ENCODE measurements at places on chromosomes 12 and 14. TPM values are rescaled to one million over a fixed set of nuclear protein-coding genes. Genes with fewer than 3 reads are reported as not detected.
A peak's percentile ranks its signal among the peaks of the same experiment; 100 is the strongest.

DNA sequence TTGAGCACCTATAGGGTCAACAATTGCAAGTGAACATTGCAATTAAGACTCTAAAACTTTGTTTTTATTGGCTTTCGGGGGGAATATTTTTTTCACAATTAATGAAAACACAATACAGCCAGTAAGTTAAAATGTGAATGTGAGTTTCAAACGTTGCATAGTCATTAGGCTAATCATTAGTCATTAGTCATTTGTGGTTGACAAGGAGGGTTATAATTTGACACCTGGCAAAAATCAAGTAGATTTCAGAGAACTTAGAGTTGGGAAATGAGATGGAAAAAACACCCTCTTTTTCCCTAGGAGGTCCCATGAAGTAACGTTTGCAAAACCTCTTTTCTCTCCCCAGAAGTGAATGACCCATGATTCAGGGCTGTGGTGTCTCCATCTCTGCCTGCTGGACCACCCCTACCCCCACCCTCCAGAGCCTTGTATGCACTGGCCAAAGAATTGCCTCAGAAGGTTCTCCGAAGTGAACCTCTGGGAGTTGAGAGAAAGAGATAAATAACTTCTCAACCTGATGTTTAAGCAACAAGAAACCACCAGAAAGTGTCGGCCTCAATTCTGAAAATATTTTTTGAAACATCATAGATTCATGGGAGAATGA lies 196.3 kb downstream of the PAX9 start:
- H3K4me3 ChIP-seq = no peak overlapping the region
- no peaks in the 10 kb centered on the region for H3K36me3 ChIP-seq
- H3K27me3 ChIP-seq = no peaks in the 10 kb centered on the region
- no peak overlapping the region for H3K27ac ChIP-seq

GRCh38 chr12:11631288-11631687 lies 18.2 kb upstream of the ETV6 start:
- DNase-seq = no peak
- peaks cover 9% of the 10 kb centered on the region for H3K4me1 ChIP-seq
- no peaks in the 10 kb centered on the region for H3K36me3 ChIP-seq
- no peak overlapping the region for H3K27ac ChIP-seq
- no peak overlapping the region for H3K4me3 ChIP-seq

- peak overlapping the region; percentile 12 for H3K4me3 ChIP-seq
- peak; percentile 69 for DNase-seq
- H3K36me3 ChIP-seq = no peaks in the 10 kb centered on the region
- no peaks in the 10 kb centered on the region for H3K27me3 ChIP-seq
- H3K4me1 ChIP-seq = peaks cover 29% of the 10 kb centered on the region
These were observed 4.5 kb downstream of the TMED8 start for GRCh38 chr14:77372304-77372841.

DNA sequence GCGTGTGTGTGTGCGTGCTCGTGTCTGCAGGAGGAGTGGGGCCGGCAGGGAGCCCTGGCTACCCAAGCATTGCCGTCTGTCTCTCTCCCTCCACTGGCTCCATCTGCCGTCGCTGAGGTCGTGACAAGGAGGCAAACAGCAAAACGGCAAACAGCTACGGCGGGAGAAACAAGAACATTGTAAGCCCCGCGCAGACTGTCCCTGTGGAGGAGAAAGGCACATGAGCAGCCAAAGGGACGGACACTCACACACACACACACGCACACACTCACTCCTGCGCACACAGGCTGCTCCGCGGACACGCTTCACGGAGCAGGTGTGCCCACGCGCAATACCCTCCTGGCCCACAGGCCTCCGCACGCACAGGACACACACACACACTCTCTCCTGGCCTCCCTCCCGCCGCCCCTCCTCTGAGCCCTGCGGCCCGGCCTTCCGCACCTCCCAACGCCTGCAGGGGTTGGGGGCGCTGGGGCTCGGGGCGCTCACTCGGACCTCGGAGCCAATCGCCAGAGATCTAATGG lies 905 bp downstream of the CISTR start:
- H3K36me3 ChIP-seq = no peaks in the 10 kb centered on the region
- H3K4me1 ChIP-seq = peaks cover 57% of the 10 kb centered on the region
- peak overlapping the region; percentile 67 for H3K4me3 ChIP-seq
- peak; percentile 67 for DNase-seq

GRCh38 chr14:89926694-89927093 lies 27.8 kb downstream of the EFCAB11 start:
- no peak overlapping the region for H3K4me3 ChIP-seq
- no peak for DNase-seq
- no peaks in the 10 kb centered on the region for H3K4me1 ChIP-seq
- H3K36me3 ChIP-seq = no peaks in the 10 kb centered on the region
- H3K27ac ChIP-seq = no peak overlapping the region

DNA sequence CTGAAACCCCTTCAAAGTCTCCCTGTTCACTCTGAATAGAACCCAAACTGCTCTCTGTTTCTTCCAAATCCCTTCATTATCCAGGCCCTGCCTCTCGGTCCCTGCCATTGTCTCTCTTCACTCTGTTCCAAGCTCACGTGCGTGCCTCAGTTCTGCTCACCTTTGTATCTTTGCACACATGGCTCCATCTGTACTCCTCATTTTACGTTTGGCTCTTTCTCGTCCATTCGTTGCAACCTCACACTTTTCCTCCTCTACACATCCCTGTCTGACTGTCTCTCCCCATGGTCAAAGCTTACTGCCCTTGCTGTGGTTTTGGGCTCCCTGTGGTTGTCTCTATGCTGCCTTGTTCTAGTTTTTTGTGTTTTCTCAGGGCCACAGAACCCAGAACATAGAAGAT lies 1054.5 kb downstream of the BCL11B start:
- H3K4me3 ChIP-seq = no peak overlapping the region
- H3K4me1 ChIP-seq = peaks cover 5% of the 10 kb centered on the region
- no peaks in the 10 kb centered on the region for H3K36me3 ChIP-seq
- no peaks in the 10 kb centered on the region for H3K27me3 ChIP-seq

DNA sequence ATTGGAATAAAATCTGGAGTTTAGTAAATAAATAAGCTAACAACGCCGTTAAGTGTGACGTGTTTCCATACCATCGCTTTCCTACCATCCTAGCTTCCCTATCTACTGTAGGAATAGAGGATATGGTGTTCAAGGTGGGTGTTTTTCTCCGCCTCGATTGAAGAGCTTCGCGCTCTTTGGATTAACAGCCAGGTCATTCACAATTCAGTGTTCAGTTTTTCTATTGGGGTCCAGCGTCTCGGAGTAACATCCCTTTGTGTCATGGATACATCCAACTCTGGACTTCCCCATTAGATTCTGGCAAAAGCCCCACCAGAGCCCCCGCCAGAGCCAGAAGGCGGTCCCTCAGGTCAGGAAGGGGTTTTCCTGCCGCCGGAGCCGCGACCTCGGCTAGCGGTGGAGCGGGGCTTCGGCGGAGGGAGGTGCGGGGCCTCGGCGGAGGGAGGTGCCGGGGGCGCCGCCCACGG lies 1.2 kb upstream of the SRGAP1 start:
- peaks cover 12% of the 10 kb centered on the region for H3K27me3 ChIP-seq
- peaks cover 8% of the 10 kb centered on the region for H3K4me1 ChIP-seq
- no peak overlapping the region for H3K27ac ChIP-seq
- DNase-seq = no peak
- no peaks in the 10 kb centered on the region for H3K36me3 ChIP-seq

DNA sequence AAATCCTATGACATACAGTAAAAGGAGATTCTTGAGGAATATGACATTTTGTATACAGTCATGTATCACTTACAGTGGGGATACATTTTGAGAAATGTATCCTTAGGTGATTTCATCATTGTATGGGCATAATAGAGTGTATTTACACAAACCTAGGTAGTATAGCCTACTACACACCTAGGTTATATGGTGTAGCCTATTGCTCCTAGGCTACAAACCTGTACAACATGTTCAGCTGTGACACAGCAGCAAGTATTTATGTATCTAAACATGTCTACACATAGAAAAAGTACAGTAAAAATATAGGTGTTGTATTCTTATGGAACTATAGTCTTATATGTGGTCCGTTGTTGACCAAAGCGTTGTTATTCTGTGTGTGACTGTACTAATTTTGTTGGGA lies 178.8 kb downstream of the FOXA1 start:
- no peaks in the 10 kb centered on the region for H3K36me3 ChIP-seq
- H3K4me1 ChIP-seq = no peaks in the 10 kb centered on the region
- no peak for DNase-seq
- no peaks in the 10 kb centered on the region for H3K27me3 ChIP-seq
- H3K4me3 ChIP-seq = no peak overlapping the region

DNA sequence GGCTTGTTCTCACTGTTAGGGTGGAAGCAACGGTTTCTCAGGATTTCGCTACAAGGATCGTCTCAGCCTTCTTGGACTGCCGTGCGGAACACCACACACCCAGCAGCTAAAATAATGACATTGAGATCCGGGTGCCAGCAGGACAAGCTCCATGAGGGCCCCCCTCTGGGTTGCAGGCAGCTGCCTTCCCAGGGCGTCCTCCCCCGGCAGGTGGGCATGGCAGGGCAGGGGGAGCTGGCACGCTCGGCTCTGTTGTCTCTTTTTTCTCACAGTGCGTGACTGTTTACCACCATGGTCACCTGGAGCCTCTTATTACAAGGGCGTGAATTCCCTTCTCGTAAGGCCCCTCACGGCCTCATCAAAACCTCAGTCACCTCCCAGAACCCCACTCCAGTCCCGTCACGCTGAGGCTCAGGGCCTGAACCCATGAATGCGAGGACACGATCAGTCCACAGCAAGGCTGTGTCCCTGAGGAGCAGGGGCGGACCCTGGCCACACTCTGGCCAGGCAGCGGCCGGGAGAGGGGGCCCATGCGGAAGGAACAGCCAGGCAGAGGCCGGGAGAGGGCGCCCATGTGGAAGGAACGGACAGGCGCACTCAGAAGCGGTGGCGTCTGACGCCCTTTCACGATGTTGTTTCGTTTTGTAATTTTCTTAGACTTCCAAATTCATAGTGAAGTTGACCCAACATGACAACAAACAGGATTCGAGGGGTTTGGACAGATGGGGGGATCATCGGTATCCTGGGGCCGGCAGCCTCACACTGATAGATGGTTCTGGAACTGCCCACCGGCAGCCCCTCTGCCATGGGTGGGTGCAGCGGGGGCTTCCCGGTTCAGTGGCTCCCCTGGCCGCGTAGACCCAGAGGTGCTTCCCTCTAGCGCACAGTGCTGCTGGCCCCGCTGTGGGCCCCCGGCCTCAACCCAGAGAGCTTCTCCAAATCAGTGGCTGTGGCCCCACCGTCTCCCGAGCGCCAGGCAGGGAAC lies 10.0 kb downstream of the LRCOL1 start:
- no peaks in the 10 kb centered on the region for H3K36me3 ChIP-seq
- H3K4me1 ChIP-seq = peaks cover 12% of the 10 kb centered on the region
- no peak overlapping the region for H3K27ac ChIP-seq
- H3K27me3 ChIP-seq = peaks cover 92% of the 10 kb centered on the region

DNA sequence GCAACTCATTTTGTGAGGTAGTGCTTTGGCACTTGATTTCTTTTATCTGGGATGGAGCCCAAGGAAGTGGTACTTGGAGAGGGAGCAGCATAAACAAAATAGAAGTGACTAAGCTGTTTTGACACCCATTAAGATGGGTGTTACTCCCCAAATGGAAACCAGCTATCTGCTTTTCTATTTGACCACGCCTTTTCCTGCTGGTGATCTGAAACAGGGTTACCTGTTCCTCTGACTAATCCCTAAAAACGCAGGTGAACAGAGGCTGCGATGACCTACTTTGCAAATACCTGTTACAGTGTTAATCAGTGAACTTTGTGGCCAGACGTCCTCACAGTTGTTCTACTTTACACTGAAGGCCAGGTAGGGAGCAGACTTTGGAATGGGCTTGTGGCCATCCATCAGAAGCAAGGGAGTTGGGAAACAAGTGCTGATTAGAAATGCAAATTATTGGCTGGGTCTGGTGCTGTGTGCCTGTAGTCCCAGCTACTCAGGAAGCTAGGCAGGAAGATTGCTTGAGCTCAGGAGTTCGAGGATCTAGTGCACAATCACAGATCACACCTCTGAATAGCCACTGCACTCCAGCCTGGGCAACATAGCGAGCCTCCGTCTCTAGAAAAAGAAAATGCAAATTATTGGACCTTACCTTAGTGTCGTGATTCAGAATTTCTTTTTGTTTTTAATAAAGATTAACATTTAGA lies 58.3 kb upstream of the HECTD1 start:
- no peak for DNase-seq
- H3K4me3 ChIP-seq = no peak overlapping the region
- no peak overlapping the region for H3K27ac ChIP-seq
- peaks cover 13% of the 10 kb centered on the region for H3K4me1 ChIP-seq
- no peaks in the 10 kb centered on the region for H3K36me3 ChIP-seq

DNA sequence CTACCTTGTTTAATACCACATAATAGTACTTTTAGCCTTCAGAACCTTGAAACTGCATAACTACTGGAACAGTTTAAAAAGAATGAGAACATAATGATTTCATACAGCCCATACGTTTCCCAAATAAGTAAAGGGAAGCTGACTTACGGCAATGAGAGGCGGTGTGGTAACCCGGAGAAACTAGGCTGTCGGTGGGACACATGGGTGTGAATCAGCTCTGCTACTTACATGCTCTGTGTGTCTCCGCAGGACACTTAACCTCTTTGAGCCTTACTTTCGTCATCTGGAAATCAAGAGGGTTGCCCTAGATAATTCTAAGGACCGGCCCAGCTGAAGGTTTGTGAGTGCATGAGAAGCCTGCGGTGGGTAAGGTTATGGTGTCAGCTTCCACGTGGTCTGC lies 49.3 kb upstream of the PLEKHG3 start:
- no peak for DNase-seq
- H3K36me3 ChIP-seq = no peaks in the 10 kb centered on the region
- H3K4me1 ChIP-seq = no peaks in the 10 kb centered on the region
- no peak overlapping the region for H3K4me3 ChIP-seq

DNA sequence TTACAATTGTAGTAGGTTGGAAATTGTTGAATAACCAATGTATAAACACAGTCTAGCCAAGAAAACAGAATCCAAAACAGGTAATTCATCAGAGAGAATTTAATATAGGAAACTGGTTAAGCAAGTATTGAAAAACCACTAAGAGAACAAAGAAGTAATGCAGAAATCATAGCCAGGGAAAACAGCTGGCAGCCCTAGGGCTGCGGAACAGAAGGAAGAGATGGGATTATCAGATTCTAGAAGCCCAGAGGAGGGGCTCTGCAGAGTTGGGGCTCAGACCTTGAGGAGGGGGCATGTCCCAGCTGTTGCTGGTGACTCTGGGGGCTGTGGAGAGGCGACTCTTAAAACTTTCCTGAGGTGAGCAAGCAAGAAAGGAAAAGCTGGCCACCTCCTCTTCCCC lies 49.4 kb downstream of the CD9 start:
- DNase-seq = no peak
- H3K27me3 ChIP-seq = no peaks in the 10 kb centered on the region
- no peak overlapping the region for H3K27ac ChIP-seq
- H3K36me3 ChIP-seq = no peaks in the 10 kb centered on the region
- H3K4me3 ChIP-seq = no peak overlapping the region

DNA sequence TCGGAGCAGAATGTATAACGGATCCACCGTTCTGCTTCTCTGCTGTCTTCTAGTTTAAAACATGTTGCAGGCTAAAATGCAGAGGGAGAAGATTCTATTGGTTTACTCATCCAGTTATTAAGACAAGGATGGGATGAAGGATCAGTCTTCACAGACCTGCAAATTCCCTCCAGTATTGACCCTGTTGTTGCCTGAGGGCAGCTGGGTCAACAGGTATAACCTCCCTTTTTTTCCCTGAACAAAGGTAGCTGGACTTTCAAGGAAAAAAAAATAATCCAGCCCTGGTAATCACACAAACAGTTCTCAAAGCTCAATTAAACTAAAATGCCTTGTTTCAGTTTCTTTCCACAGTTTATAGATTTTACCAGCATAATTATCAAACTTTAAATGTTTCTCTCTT lies 480.6 kb downstream of the ZFP36L1 start:
- no peak overlapping the region for H3K27ac ChIP-seq
- no peak for DNase-seq
- H3K36me3 ChIP-seq = no peaks in the 10 kb centered on the region
- no peaks in the 10 kb centered on the region for H3K27me3 ChIP-seq
- peaks cover 50% of the 10 kb centered on the region for H3K4me1 ChIP-seq

Gene AP4S1
- 24.4 TPM for total RNA-seq

Gene EFS
- 74.3 TPM for total RNA-seq

Gene TMEM233
- not detected for total RNA-seq

Gene PPP4R4
- 25.5 TPM for total RNA-seq

Gene MEG3
- 7.3 TPM for total RNA-seq

Data from neural progenitor cell (in vitro differentiated cells).